COR-L47 (cell line): ENCODE measurements at places on chromosomes 1 and 21.

GRCh38 chr1:31739346-31739745 lies 24.8 kb downstream of the ADGRB2 start:
- DNase-seq = no peak

- DNase-seq = no peak
Observed at GRCh38 chr1:191629836-191630235, 528.4 kb upstream of the RGS18 start.

DNA sequence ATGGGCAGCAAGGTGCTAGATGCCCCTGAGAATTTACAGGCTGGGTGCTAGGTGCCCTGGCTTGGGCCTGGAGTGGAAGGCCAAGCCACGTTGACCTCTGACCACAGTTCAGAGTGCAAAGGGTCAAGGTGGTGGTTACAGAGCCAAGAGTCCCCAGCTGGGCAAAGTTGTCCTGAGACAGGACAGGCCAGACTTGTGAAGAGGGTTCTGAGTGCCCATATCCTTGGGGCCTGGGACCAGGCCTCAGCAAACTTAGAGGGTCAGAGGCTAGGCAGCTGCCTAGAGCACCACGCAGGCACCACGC lies 18.9 kb upstream of the SELENON start:
- DNase-seq = no peak

DNA sequence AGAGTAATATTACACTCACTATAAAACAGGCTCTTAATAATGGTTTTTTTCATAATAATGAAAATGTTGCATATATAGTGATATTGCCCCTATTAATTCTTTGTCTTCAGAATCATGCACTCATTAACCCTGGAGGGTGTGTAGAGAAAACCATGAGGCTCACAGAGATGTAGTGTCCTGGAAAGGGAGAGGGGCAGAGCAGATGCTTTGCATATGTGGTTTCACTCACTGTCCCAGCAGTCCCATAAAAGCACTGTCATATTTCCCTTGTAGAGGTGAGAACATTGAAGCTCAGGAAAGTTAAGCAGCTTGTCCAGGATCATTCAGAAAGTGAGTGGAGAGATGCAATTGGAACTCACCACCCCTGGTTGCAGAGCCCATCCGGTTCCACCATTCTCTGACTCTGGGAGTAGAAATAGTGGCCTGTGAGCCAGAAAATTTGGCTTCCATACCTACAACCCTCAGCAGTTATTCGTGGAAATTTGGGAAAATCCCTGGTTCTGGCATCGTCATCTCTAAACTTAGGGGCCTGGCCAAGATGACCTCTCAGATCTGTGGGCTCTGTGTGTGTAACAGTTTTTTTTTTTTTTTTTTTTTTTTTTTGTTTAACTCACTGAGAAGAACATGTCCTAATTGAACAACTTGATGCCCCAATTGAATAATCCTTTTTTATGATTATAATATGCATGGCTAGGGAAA lies 86.4 kb downstream of the RGL1 start:
- DNase-seq = no peak

GRCh38 chr1:48841966-48842365 lies 65.3 kb upstream of the BEND5 start:
- DNase-seq = no peak

DNA sequence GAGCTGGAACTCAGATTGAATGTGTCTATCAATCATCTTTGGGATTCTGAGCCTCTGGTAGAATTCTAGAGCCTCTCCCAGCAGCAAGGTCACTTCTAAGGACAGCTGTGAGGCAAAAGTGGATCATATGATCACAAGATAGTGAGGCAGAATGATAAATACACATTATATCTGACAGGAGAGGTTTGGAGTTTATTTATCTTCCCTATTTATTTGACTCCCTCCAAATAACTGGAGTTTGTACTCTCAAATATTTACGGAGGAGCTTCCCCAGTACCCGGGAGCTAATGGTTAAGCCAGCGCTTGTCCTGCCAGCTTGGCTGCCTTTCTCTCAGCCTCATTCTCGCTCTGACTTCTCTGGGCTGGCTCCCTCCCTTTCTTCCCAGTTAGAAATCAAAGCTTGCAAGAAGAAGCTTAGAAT lies 2.3 kb downstream of the HMGCS2 start:
- DNase-seq = no peak

DNA sequence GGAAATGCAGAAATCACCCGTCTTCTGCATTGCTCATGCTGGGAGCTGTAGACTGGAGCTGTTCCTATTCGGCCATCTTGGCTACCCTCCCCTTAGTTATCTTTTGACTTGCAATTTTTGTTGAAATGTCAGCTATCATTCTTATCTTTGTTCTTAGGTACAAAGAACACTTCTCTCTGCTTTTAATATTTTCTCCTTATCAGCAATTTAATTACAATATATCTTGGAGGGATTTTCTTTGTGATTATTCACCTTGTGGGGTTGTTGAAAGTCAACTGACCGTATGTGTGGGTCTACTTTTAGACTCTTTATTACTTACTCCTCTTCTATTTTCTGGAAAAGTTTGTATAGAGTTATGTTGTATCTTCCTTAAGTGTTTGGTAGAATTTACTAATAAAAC lies 43.1 kb upstream of the PKP1 start:
- DNase-seq = no peak

- DNase-seq = no peak
Observed at GRCh38 chr1:78101514-78101913, 55.7 kb downstream of the GIPC2 start.
